ENCODE measurements at places on chromosomes 7 and 10.

DNA sequence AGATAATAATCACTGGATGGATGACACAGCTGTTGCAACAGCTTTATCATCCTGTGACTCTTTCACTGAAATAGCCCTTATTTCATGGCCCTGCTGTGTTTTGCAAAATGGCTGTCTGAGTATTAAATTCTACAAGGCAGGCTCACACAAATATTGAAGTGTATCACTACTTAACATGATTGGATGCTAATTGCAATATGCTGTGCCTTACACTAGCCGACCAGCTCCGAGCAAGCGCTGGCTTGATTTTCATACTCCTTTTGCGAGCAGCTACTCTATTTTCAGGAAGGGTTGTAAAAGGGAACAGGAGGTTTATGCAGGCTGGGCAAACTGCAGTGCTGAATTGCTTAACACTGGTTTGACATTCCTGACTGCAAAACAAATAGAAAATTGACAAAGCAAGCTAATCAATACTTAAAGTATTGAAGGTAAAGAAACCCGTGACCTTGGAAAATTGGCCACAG lies 121.6 kb downstream of the CACNB2 start:
- no peak overlapping the region for H3K4me3 ChIP-seq
- no peaks in the 10 kb centered on the region for H3K27me3 ChIP-seq

GRCh38 chr7:47227762-47228177 lies 354.1 kb downstream of the TNS3 start:
- H3K36me3 ChIP-seq: no peaks in the 10 kb centered on the region
- H3K27me3 ChIP-seq: no peaks in the 10 kb centered on the region
- DNase-seq: no peak
- no peak overlapping the region for H3K4me3 ChIP-seq

DNA sequence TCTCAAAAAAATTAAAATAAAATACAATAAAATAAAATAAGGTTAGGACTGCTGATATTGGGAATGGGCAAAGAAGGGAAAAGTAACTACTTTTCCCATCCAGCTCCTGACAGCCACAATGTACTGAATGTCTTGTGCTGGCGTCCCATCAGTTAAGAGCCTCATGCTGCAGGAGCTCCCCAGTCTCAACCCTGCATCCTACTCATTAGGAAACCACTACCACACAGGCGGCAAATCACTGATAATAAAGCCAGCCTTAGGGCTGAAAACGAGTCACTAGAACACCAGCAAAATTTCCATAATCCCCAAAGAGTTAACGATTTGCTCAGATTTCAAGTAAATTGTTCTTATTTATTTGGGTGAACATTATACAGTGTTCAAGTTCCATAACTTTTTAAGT lies 4.3 kb downstream of the YWHAG start:
- no peaks in the 10 kb centered on the region for H3K27me3 ChIP-seq
- DNase-seq: no peak
- peaks cover 61% of the 10 kb centered on the region for H3K4me1 ChIP-seq
- peaks cover 63% of the 10 kb centered on the region for H3K36me3 ChIP-seq

GRCh38 chr10:128443925-128444518 lies 317.8 kb upstream of the MKI67 start:
- H3K4me3 ChIP-seq: no peak overlapping the region
- no peaks in the 10 kb centered on the region for H3K4me1 ChIP-seq
- H3K36me3 ChIP-seq: no peaks in the 10 kb centered on the region
- H3K27ac ChIP-seq: no peak overlapping the region

- no peak overlapping the region for H3K27ac ChIP-seq
- peaks cover 18% of the 10 kb centered on the region for H3K27me3 ChIP-seq
- H3K4me3 ChIP-seq: no peak overlapping the region
- H3K4me1 ChIP-seq: no peaks in the 10 kb centered on the region
These were observed 135.6 kb downstream of the GPR85 start for GRCh38 chr7:112951070-112951469.

DNA sequence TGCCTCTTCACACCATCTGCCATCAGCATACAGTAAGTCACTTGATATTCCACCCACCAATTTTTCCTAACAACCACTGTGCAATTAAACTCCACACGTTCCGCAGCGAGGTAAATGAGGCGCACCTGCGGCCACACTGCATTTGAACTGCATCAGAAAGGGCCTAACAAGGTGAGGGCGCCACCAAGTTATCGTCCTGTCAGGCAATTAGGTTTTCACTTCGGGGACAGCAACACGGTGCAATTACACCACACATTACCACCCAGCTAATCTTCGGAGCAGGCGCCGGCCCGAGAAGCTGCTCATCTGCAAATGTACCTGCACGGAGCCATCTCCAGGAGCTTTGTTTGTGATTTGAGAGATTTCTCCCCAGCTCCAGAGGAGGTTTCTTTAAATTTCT lies 84.4 kb downstream of the EBF3 start:
- H3K27ac ChIP-seq: no peak overlapping the region
- no peak for DNase-seq
- no peaks in the 10 kb centered on the region for H3K36me3 ChIP-seq
- H3K4me3 ChIP-seq: no peak overlapping the region
- H3K4me1 ChIP-seq: no peaks in the 10 kb centered on the region

GRCh38 chr10:98194633-98195032 lies 60.2 kb downstream of the R3HCC1L start:
- peaks cover 3% of the 10 kb centered on the region for H3K4me1 ChIP-seq
- no peaks in the 10 kb centered on the region for H3K27me3 ChIP-seq
- peaks cover 52% of the 10 kb centered on the region for H3K36me3 ChIP-seq
- no peak overlapping the region for H3K27ac ChIP-seq
- H3K4me3 ChIP-seq: no peak overlapping the region

- H3K36me3 ChIP-seq: peaks cover 32% of the 10 kb centered on the region
- H3K4me1 ChIP-seq: peaks cover 72% of the 10 kb centered on the region
- H3K27me3 ChIP-seq: no peaks in the 10 kb centered on the region
- H3K27ac ChIP-seq: no peak overlapping the region
- no peak for DNase-seq
- no peak overlapping the region for H3K4me3 ChIP-seq
These were observed 59.2 kb downstream of the HK1 start for GRCh38 chr10:69337296-69338132.

DNA sequence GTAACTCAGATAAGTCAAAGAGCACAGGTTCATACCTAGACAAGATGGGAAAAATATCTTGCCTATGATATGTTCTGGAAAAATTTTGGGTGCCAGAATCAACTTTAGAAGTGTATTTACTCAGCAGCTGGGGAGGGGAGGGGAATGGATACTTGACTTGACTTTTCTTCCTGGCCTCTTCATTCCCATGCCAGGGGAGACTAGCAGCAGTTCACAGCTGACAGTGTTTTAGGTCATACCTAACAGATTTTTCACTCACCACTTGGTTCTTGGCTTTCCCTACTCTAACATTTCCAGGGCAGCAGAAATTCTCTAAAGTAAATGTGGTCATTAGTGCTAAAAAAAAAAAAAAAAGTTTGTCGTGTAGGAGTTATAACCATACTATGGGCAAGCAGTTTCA lies 46.3 kb downstream of the TAS2R16 start:
- H3K36me3 ChIP-seq: no peaks in the 10 kb centered on the region
- no peak for DNase-seq
- no peaks in the 10 kb centered on the region for H3K27me3 ChIP-seq
- no peak overlapping the region for H3K4me3 ChIP-seq

DNA sequence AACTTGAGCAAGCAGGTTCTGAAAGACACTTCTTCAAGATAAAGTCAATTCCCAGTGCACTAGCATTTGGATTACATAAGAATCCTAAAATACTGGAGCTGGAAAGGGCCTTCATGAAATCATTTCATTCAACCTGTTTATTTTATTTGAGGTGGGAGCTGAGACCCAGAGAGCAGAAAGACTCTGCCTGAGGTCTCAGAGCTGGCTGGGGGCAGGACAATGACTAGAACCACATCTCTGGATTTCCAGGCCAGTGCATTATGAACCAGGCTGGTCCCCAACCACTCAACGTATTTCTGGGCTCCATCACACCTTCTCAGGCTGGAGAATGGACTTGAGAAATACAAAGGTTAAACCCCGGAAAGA lies 8.4 kb downstream of the ANXA11 start:
- no peaks in the 10 kb centered on the region for H3K27me3 ChIP-seq
- H3K27ac ChIP-seq: peak overlapping the region; percentile 85
- DNase-seq: no peak
- H3K4me1 ChIP-seq: peaks cover 70% of the 10 kb centered on the region
- peaks cover 57% of the 10 kb centered on the region for H3K36me3 ChIP-seq

GRCh38 chr7:111730476-111731300 lies 168.4 kb upstream of the IMMP2L start:
- H3K27me3 ChIP-seq: no peaks in the 10 kb centered on the region
- H3K4me1 ChIP-seq: no peaks in the 10 kb centered on the region
- H3K27ac ChIP-seq: no peak overlapping the region

DNA sequence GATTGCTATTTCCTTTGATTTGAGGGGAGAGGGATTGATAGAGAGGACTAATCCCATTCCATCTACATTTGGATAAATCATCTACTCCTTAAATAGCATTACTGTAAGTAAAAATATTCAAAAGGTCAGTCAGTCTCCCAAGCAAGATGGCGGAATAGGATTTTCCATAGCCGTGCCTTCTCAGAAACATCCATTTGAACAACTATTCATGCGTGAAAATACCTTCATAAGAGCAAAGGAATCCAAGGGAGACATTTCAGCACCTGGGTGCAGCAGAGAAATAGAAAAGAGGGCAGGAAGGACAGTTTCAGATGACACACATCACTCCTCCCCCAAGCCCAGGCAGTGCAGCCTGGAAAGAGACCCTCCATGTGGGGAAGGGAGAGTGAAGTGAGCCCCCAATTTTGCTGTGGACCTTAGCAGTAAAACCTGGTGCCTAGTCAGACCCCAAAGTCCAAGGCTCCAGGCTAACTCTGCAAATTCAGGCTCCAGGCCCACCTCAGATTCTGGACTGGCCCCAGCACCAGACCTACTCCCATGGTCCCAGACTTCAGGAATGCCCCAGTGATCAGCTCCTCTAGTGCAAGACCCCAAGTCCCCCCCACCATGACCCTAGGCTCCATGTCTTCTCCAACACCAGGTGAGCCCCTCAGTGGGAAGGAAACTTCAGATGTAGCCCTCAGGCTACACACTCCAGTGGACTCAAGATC lies 104.3 kb upstream of the LANCL2 start:
- DNase-seq: no peak
- no peaks in the 10 kb centered on the region for H3K36me3 ChIP-seq
- peaks cover 25% of the 10 kb centered on the region for H3K27me3 ChIP-seq

- H3K27ac ChIP-seq: no peak overlapping the region
- no peaks in the 10 kb centered on the region for H3K36me3 ChIP-seq
- no peaks in the 10 kb centered on the region for H3K27me3 ChIP-seq
- no peak for DNase-seq
- no peaks in the 10 kb centered on the region for H3K4me1 ChIP-seq
These were observed 727.6 kb upstream of the SEMA3D start for GRCh38 chr7:85914437-85914836.

DNA sequence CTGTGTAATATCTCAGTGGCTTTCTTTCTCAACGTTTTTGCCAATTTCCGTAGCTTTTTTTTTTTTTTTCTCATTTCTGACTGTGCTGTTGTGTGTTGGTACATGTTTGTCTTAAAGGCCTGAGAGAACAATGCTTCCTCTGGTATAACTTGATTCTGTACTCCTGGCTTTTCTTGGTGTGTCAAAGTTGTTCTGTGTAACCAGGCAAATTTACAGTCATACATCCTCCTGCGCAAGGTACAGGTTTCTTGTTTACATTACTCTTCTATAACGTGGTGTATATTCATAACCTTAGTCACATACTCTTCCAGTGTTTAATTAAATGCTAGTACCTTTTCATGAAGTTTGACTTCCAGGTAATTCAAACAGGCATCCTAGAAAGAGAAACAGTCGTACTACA lies 8.3 kb upstream of the ARHGAP12 start:
- no peak for DNase-seq
- H3K27ac ChIP-seq: no peak overlapping the region
- peaks cover 7% of the 10 kb centered on the region for H3K27me3 ChIP-seq
- no peaks in the 10 kb centered on the region for H3K36me3 ChIP-seq
- no peak overlapping the region for H3K4me3 ChIP-seq

DNA sequence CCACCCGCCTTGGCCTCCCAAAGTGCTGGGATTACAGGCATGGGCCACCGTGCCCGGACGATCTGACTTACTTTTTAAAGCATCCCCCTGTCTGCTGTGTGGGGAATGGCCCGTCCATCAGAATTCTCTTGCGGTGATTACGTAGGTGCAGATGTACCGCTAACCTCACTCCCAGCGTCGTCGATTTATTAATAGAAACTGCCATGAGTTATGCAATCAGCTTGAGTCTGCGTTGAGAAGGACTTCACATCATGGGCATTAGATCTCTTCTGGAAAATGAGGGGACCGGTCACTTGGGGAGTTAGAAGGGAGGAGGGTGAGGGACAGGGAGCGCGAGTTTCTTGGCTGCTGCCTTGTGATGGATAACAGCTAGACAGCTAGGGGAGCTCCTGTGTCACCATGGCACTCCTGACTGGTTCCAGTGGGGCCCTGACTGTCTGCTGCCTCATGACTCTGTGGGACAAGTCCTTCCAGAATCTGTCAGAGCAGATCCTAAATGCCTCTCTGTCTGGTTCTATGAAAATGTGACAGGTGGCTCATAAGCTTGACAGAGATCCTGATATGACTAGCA lies 35.2 kb downstream of the POR start:
- no peaks in the 10 kb centered on the region for H3K27me3 ChIP-seq
- no peak overlapping the region for H3K4me3 ChIP-seq
- peaks cover 9% of the 10 kb centered on the region for H3K4me1 ChIP-seq
- DNase-seq: no peak
- H3K27ac ChIP-seq: no peak overlapping the region

DNA sequence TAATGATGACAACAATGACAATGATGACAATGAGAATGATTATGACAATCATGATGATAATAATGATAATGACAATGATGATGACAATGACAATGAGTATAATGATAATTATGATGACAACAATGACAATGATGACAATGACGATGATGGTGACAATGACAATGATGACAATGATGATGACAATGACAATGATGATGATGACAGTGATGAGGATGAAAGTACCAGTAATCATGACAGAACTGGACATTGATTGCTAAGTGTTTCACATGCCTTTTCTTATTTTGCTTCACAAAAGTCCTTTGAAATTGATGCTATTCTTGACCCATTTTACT lies 1106.0 kb upstream of the AUTS2 start:
- no peaks in the 10 kb centered on the region for H3K36me3 ChIP-seq
- H3K4me1 ChIP-seq: no peaks in the 10 kb centered on the region
- no peak overlapping the region for H3K27ac ChIP-seq
- DNase-seq: no peak
- no peaks in the 10 kb centered on the region for H3K27me3 ChIP-seq

DNA sequence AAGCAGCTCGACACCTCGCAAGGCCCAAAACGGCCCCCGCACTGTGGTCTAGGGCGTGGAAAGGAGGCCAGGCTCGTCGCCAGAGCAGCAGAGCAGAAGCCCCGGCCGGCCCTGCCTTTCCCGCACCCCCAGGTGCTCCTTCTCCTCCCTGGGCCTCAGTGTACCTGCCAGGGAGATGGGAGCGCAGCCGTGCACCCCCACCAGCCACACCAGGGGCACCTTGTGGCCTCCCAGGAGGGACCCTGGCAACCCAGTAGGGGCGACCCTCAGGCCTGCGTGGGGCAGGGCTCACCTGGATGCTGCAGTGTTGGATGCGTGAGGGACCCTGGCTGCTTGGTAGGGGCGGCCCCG lies 9.5 kb downstream of the PDGFA start:
- H3K27ac ChIP-seq: no peak overlapping the region
- no peaks in the 10 kb centered on the region for H3K36me3 ChIP-seq
- DNase-seq: no peak
- H3K27me3 ChIP-seq: peaks cover 4% of the 10 kb centered on the region
- H3K4me3 ChIP-seq: no peak overlapping the region

- DNase-seq: no peak
- no peak overlapping the region for H3K4me3 ChIP-seq
- H3K27me3 ChIP-seq: no peaks in the 10 kb centered on the region
- H3K36me3 ChIP-seq: no peaks in the 10 kb centered on the region
These were observed 33.4 kb downstream of the PTPN12 start for GRCh38 chr7:77570330-77571011.

GRCh38 chr10:134247-135131 lies 766 bp upstream of the ZMYND11 start:
- H3K4me3 ChIP-seq: peak overlapping the region; percentile 80
- peak; percentile 40 for DNase-seq
- peaks cover 39% of the 10 kb centered on the region for H3K4me1 ChIP-seq
- no peaks in the 10 kb centered on the region for H3K36me3 ChIP-seq
